A172 (cell line): ENCODE measurements at places on chromosomes 11 and 22. TPM values are rescaled to one million over a fixed set of nuclear protein-coding genes. Genes with fewer than 3 reads are reported as not detected.
A peak's percentile ranks its signal among the peaks of the same experiment; 100 is the strongest.

DNA sequence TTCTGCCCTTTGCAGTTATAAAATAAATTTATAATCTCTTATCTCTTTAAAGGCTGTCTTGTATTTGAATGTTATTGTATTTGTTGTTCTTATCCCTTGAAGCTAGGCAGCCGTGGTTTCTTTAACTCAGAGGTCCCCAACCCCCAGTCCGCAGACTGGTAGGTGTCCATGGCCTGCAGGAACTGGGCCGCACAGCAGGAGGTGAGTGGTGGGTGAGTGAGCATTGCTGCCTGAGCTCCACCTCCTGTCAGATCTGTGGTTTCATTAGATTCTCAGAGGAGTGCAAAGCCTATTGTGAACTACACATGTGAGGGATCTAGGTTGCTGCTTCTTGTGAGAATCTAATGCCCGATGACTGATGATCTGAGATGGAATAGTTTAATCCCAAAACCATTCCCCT is 380.0 kb upstream of the CCDC90B start:
- DNase-seq = peak; percentile 29

DNA sequence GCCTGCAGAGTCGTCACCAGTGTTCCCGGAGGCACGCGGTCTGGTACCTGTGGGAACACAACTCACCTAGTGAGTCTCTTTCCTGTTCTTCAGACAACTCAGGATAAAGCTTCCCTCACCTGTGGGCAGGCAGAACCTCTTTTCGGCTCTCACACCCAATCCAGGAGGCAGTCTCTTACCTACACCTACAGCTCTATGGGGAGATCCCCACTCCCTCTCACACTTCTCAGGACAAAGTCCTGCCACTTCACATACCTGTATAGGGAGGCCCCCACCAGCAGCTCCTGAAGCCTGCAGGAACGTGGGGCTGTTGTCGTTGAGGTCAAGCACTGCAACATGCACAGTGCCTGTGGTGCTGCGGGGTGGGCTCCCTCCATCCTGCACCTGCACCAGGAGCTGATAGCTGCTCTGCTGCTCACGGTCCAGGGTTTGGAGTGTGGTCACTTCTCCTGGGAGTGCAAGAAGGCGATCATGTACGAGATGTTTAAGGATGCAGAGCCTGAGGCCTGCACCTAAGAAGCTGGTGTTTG is 12.2 kb upstream of the TPP1 start:
- no peak for DNase-seq

GRCh38 chr11:127425281-127425680 is 424.7 kb upstream of the KIRREL3 start:
- no peak for DNase-seq

GRCh38 chr22:49326558-49326957 is 501.1 kb downstream of the BRD1 start:
- no peak for DNase-seq

- no peak for DNase-seq
Measured at GRCh38 chr11:20544603-20545237, 54.7 kb upstream of the SLC6A5 start.

DNA sequence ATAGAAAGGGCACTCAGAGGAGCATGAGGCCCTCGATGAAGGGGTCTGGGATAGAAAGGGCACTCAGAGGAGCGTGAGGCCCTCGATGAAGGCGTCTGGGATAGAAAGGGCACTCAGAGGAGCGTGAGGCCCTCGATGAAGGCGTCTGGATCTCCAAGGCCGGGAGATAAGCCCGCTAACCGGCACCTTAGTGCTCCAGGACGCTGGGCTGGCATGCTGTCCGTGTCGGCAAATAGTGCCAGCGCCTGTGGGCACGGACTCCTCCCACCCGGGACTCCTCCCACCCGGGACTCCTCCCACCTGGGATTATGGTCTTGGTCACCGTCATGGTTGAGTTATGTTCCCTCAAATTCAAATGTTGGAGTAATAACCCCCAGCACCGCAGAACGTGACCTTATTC is 725.3 kb downstream of the BRD1 start:
- DNase-seq = no peak

Gene SLC5A12
- total RNA-seq = 1.1 and 1.9 TPM in 2 replicates

Gene POU2AF3
- total RNA-seq = not detected in 2 replicates
